Erythroblast (primary cell): ENCODE measurements at places on chromosomes 2 and 18.
A peak's percentile ranks its signal among the peaks of the same experiment; 100 is the strongest.

DNA sequence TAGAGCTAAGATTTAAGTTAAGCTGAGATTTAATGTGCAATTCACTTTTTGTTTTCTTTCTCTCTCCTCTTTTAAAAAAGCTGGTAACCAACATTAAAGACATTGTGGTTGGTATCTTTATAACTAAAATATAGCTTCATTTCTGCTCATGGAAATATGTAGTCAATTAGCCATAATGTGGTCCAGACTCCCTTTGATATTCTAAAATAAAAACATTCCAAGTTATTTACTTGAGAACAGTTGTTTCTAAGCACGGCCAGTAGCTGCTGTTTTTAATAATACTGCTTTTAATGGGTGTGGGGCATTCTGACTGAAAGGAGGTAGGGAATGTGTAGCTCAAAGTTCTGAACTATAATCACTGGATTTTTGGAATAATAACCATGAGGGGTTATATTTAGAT is 183.3 kb upstream of the FBXO11 start:
- no peak for DNase-seq

DNA sequence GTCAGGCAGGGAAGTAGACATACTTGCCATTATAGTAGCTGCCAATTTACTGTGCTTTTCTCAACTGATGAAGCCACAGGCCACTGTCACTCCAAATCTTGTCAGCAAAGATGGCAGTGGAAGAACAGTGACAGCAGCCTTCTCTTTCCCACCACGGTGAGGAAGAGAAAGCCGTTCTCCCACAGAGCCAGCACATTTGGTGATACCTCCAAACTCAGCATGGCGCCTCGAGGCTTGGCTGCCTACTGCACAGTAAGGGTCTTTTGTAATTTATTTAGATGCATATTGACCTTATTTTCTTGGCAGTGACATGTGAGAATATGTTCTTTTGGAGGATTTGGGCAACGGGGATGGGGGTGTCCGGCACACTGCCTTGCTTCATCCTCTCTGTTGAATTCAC is 117.2 kb upstream of the CDH20 start:
- DNase-seq, result no peak

GRCh38 chr18:44732238-44732563 is 51.5 kb downstream of the SETBP1 start:
- no peak for DNase-seq

DNA sequence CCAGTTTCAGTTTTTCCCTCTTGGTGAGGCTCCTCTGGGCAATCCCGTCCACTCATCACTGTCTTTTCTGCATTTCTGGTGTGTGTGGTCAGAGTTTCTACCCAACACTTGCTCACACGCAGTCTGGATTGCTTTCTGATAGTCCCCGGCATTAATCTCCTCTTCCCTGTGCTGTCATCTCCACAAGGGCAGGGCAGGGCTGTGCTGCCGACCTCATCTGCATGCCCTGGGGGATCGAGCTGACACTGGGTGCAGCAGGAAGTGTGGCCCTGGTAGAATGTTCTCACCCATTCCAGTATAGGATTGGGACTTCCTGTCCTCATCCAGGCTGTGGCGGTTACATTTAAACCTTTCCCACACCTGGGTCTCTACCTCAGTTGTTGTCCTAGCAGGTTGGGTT is 80.0 kb upstream of the FAM136A start:
- no peak for DNase-seq

GRCh38 chr2:227447606-227448005 is 24.4 kb upstream of the AGFG1 start:
- no peak for DNase-seq

- DNase-seq, result no peak
Observed at GRCh38 chr2:107986278-107987217, at the start of gene SLC5A7. Gene SLC5A7 (plus strand): TSS chr2:107986524. CDS start chr2:107988156, 1,632 bp downstream.

GRCh38 chr18:59918997-59919396 is 19.2 kb downstream of the PMAIP1 start:
- peak; percentile 49 for DNase-seq

DNA sequence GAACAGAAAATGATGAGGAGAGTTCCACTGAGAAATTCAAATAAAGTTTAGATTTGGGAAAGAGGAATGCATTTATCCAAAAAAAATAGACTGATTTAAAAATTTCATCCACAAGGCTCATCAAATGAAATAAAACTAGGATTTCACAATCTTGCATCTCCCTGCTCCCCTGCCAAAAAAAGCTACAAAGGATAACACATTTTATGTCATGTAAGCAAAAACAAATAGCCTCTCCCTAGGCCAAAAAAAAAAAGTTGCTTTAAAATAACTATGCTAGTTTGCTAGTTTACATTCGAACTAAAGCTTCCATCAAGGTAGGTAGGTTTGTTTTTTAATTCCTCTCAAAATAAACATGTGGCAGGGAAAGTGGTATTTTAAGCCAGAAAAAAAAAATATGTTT is 465.5 kb upstream of the ID2 start:
- DNase-seq, result no peak

- no peak for DNase-seq
Observed at GRCh38 chr18:69353023-69353422, 47.7 kb upstream of the DOK6 start.

DNA sequence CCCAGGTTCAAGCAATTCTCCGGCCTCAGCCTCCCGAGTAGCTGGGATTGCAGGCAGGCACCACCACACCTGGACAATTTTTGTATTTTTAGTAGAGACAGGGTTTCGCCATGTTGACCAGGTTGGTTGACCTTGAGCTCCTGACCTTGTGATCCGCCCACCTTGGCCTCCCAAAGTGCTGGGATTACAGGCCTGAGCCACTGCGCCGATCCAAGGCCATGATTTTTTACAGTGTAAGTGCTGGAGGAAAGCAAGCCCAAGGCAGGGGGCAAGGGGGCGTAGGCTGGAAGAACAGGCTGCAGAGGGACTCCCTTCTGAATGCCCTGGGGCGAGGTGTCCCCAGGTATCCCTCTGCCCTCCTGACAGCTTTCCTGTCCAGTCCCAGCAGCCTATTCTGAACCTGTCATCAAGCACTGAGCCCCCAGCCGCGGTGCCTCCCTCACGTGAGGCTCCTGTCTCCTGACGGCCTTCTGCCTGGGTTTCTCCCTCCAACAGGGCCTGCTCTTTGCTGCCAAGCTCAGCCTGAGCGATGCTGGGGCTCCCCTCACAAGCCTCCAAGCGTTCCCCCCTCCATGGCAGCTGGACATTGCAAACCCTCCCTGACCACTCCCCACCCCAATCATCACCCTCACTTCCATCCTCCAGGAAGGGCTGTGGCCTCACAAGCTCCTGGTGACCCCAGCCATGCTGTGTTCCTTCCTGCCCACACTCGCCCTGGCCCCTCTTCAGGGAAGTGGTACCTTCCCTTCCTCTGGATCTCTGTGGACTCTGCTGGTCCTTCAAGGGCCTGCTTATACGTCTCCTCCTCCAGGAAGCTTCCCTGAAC is 37.6 kb downstream of the ZFP36L2 start:
- no peak for DNase-seq

DNA sequence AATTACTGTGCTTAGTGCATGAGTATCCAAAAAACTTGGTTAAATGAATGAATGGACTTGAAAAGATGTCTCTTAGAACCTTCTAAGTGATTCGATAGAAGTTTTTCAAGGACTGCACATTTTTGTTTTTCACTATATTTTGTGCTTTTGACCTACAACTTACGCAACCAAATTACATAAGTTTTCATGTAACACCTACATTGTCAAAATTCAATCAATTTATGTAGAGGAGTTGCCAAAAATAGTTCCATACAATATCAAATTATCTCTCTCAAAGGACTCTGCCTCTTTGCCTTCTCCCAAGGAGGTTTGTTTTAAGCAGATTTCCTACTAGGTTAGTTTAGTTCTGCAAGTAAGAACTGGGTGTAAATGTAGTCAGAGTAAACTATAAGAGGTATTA is 10.3 kb downstream of the MARCHF7 start:
- no peak for DNase-seq

- DNase-seq, result peak; percentile 90
Observed at GRCh38 chr18:23437357-23438045, 15.6 kb upstream of the RIOK3 start.

- DNase-seq, result no peak
Observed at GRCh38 chr2:51258301-51258700, 226.4 kb upstream of the NRXN1 start.

GRCh38 chr2:71102981-71103681 is 26.9 kb downstream of the MCEE start:
- DNase-seq, result no peak

- DNase-seq, result no peak
Observed at GRCh38 chr2:75607988-75608683, 38.4 kb upstream of the MRPL19 start.

DNA sequence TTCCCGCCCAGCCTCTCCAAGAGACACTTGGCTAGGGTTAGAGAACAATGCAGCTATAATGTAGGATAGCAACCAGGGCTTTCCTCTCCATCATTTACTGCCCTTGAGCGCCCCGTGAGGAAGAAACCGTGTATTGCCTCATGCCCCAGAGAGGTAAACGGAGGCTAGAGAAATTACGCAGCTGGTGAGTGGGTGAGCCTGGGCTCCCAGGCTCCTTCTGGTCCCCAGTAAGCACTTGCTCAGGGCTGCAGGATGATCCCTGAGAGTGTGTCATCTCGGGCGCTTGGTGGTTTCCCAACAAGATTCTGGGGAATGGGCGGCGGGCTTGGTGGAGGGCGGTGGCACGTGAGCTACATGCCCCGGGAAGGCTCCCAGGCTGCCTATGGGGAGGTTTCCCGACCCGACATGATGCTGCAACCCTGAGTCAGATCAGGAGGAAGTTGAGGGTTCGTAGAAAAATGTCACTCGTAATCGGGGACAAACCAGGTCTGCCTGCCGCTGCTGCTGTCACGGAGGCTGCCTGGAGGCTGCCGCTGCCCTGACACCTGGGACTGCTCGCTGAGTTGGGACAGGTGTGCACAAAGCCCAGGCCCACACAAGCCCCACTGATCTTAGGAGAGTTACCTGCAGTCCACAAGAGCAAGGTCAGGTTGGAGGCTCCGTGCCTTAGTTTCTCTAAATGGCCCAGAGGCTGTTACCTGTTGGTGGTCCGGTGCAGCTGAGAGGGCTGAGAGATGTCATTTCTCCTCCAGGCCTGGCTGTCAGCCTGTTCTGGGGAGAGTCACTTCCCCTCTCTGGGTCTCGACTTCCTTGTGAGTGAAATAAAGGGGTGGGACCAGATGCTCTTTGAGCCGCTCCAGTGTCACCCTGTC is at the start of gene GPR55:
Gene GPR55 (minus strand): TSS at position 773 of the 872 bp plus-strand sequence. CDS start 14,280 bp downstream, outside the sequence.
- no peak for DNase-seq

- DNase-seq, result peak; percentile 59
Observed at GRCh38 chr18:21444465-21445212, 155.9 kb downstream of the ESCO1 start.

DNA sequence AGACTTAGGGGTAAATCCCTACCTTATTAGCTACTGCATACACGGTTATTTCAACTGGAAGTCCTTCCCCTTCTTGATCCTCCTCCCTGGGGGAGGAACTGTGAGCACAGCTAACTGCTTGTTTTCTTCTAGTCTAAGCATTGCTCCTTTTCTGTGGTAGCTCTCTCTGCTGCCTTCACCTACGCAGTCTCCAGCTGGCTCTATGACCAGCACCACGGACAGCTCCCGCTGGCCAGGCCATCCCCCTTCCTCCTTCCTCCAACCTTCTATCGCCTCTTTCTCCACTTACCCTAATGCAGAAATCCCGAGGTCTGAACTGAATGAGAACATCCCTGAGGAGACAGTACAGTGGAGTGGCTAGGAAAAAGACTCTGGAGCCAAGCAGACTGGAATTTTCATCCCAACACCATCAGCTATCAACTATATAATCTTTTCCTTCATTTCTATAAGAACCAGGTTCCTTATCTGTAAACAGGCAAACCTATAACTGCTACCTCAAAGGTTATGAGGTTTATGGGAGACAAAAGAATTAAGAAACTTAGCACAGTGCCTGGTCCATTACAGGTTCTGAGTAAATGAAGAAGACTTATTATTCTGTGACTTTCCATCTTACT is 4.7 kb upstream of the CFAP65 start:
- peak; percentile 38 for DNase-seq

GRCh38 chr2:168594778-168595177 is 138.7 kb downstream of the CERS6 start:
- no peak for DNase-seq

DNA sequence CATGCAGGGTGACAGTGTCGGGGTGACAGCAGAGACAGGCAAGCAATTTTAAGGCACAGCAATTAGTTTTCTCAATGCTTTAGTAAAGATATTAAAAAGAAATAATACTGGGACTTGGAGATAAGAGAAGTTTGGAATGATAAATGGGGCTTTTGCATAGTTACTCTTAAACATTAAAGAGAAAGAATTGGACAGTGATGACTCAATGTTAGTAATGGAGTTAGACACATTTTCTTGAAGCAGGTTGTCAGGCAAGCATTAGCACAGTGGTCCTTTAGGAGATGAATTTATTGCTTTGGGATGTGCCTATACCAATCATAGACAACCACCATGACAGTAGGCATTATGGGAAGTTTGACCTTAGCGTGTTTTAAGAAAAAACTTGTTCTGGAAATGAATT is 228.3 kb upstream of the RAB12 start:
- no peak for DNase-seq

- no peak for DNase-seq
Observed at GRCh38 chr18:77622009-77622692, 372.5 kb downstream of the GALR1 start.

DNA sequence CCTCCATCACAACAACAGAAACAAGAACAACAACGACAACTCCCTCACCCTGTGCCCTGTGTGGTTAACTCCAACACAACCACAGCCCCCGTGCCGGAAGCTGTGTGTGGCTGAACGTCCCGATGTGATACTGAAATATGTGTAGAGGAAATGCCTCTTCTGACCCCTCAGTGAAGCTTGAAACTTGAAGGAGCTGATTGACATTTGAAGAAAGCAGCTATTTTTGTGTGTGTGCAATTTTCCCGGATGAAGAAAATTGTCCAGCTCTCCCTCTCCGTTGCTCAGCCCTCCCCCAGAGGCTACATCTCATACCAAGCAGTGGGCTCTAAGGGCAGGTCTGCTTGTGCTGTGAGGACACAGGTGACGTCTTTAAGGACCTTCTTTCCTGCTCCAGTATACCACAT is 173.8 kb downstream of the ICOS start:
- DNase-seq, result no peak

GRCh38 chr2:95319481-95320343 is 22.6 kb downstream of the KCNIP3 start:
- no peak for DNase-seq

GRCh38 chr2:83459456-83459855 is 999.6 kb downstream of the SUCLG1 start:
- no peak for DNase-seq
